ENCODE measurements at places on chromosomes 2 and 18.

DNA sequence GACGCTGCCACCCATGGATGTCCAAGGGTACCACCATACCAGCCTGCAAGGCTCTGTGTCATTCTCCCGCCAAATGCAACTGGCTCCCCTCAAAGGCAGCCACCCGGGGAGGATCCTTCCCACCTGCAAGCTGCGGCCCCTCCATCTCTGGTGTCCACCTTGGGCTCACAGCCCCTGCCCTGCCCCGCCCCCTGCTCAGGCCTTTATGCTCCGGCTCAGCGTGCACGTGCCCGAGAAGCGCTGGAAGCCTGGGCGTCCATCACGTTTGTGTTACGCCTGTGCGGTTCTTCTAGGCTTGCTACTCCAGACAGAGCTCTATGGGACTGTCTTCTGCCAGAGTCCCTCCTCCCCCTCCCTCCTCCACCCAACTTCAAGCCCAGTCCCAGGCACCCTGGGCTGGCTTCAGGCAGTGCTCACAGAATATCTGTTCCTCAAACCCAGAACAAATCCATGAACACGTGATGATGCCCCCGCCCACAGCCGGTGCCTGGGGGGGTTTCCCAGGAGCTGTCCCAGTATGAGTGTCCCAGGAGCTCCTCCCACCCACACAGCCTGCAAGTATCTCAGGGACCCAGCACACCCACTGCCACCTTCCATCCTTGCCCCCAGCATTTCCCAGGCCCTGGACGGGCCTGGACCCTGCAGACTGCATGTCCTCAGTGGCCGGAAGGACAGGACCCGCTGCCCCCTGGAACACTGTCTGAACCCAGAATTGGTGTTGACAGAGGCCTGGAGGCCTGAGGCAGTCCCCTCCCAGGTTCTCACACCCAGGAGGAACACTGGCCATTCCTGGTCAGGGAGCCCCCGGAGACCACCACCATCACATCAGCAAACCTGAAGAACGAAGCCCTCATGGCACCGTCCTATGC is 30.3 kb downstream of the KIF1A start:
- DNase-seq = no peak

DNA sequence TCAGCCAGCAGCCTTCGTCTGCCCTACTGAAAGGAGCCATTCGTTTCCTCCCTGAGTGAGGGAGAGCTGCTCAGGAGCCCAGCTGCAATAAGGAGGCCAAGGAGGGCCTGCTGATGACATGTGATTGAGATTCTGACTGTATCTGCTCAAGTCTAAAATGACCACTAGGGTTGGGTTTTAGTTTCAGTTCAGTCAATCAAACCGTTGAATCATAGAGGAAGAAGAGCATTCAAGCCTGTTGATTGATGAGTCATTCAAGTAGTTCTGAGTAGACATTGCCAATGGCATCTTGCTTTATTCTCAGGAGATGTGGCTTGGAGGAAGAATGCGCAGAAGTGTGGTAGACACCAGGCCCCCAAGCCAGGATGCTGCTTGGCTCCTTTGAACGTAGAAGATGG is 19.9 kb upstream of the BCL2L11 start:
- DNase-seq = no peak

- no peak for DNase-seq
Measured at GRCh38 chr2:127415593-127416505, 2.4 kb upstream of the PROC start.

- no peak for DNase-seq
Measured at GRCh38 chr2:106816974-106817373, 69.0 kb downstream of the ST6GAL2 start.

- DNase-seq = no peak
Measured at GRCh38 chr2:145992572-145992971, 1472.7 kb upstream of the ZEB2 start.

DNA sequence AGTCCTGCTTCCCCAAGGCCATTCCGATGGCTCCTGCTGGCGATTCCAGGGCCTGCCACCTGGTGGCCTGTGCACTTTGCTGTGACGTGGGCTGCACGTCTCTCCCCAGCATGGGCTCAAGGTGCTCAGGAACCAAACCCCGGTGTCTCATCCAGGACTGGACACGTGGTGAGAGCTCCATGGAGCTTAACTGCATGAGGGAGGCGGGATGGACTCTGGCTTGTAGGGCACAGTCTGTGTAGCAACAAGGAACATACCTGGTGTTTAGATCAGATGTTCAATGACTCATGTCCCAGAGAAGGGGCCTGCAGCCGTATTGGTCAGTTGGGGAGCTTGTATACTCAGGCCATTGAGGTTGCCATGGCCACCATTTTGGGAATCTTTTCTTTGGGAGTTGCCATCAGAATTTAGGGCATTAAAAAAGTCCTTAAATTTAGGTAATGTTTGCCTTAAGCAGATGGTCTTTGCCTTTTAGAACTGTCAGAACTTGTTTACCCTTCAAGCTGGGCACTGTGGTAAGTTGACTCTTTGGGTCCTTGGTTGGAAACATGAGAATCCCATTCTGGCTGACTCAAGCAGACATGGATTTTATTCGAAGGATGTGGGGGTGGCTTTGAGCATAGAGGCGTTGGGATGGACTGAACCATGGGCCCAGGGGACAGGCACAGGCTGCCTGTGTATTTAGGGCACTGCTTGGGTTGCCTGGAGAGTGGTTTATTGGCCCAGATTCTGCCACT is 21.0 kb downstream of the AGAP1 start:
- DNase-seq = no peak

DNA sequence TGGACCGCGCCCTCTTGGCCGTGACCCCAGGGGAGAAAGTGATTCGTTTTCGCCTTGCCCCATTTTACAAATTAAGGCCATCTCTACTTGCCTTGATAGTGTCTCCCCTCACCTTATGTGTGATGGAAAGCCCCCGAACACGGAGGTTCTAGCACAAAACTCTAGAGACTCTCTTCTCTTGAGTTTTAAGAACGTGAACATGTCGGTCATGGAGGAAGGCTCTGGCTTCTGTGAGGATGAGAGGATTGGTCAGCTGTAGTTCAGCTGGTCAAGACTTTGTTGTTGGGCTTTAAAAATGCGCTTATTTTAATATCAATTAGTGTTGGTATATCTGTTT is 828 bp downstream of the DYNC1I2 start:
- DNase-seq = no peak

DNA sequence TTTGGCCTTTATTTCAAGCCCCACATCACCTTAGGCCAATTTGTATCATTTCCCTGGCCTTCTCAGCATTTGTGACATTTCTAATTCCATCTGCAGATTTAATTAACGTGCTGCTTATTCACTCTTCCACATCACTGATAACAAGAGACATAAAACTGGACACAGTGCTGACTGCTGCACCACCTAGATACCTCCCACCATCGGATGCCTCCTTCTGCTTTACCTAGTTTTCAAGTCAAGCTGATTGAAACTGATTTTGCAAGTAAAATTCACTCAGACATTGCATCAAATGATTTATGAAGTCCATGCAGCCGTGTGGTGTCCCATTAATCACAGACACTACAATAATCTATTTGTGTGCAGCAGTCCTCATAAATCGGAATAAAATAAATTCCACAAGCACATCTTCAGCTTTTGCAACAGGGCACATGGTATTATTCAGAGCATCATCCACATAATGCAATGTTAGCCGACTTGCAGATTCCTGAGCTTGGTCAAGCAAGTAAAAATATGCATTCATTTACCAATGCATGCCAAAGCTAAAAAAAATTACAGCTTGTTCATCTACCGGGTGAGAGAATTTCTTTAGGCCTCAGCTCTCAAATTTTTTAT is 15.9 kb upstream of the CRIM1 start:
- no peak for DNase-seq

DNA sequence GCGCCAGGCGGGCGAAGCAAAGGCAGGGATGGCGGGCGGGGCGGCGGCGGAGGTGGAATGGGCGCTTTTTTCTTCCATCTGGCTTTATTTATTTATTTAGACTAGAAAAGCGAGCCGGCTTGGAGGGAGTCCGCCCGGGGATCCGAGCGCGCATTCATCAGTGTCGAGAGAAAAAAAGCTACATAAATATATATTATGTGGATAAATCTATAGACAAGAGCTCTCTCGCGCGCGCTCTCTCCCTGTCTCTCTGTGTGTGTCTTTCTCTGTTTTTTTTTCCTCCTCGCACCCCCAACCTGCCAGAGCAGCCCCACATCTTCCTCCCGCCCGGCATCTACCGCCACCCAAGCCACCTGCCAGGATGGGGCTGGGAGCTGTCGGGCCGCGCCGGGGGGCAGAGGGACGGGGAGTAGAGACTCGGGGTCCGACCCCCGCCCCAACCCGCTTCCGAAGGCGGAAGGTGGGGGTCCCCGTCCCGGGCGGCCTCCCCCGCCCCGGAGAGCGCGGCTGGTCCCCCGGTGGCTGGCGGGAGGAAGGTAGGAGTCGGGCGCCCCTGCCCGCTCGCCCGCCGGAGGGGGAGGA is 972 bp upstream of the CELF4 start:
- peak; percentile 23 for DNase-seq

DNA sequence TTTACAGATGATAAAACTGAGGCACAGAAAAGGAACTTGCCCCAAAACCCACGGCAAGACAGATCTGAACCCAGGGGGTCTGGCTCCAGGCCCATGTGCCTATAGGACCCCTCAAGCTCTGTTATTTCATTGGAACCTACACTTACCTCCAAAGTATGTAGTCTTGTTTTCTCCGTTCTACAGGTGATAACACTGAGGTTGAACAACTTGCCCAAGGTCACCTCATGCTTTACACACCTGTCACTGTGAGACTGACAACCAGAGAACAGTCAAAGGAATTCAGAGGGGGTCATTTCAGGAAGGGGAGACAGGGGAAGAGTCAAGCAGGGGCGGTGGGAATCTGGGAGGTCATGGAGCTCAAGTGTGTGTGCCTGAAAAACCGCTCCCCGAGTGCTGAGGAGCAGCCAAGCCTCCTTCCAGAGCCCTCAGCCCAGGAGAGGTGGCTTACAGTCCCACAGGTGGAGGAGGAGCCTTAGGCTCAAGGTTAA is 47.7 kb downstream of the SERTAD2 start:
- no peak for DNase-seq

DNA sequence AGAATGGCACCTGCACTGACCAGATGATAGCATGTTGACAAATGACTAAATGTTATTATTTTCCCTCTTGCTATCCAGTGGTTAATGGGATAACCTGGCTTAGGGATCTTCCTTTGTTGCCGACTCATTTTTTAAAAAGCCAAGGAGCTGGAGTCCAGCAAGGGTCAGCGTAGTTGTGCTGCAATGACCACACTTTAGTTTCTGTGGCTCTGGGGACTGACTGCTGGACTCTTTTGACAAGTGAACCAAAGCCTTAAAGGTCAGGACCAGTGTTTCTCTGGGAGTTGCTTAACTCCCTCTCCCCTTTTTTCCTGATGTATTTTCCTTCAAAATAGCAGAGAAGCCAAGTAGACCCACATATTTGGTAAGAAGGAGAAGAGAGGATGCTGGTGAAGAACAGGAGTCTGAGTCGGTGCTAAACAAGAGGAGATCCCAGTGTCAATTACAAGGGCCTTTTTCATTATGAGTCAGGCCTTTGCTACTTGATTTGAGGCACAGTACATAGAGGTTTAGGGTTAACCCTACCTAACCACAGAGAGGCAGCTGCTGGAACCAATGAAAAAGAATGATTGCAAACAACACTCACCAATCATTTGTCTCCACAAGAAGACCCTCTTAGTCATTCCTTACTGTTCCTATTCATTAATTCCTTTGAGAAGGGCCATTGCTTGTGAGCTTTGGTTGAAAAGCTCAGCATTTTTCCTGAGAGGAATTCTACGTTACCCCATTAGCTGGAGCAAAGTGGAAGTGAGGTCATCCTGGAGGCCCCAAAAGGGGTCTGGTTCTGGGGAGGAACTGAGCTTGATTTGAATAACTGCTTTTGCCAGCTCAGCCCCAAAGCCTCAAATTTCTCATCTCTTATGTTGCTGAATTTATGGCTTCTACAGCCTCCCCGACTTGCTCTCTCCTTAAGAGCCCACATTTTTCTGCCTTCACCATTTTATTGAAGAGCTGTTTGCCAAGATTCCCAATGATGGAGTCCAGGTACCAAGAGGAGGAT is 137.6 kb upstream of the HNMT start:
- no peak for DNase-seq

DNA sequence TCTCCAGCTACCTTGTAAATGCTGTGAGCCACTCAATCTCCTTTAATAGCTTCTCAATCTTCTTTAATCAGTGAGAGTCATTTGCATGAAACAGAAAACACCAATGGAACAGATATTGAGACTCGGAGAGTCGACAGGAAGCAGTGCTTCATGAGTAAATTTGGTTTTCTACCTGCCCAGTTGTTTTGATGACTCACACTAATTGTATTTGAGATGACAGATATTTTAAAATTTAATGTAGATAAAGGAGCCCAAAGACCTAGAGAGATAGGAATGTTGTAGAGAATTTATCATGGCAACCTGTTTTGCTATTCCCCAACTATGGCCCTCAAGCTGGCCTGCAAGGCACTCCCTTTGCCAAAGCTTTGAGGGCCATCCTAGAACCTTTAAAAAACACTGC is 119.1 kb downstream of the CDC42EP3 start:
- no peak for DNase-seq

DNA sequence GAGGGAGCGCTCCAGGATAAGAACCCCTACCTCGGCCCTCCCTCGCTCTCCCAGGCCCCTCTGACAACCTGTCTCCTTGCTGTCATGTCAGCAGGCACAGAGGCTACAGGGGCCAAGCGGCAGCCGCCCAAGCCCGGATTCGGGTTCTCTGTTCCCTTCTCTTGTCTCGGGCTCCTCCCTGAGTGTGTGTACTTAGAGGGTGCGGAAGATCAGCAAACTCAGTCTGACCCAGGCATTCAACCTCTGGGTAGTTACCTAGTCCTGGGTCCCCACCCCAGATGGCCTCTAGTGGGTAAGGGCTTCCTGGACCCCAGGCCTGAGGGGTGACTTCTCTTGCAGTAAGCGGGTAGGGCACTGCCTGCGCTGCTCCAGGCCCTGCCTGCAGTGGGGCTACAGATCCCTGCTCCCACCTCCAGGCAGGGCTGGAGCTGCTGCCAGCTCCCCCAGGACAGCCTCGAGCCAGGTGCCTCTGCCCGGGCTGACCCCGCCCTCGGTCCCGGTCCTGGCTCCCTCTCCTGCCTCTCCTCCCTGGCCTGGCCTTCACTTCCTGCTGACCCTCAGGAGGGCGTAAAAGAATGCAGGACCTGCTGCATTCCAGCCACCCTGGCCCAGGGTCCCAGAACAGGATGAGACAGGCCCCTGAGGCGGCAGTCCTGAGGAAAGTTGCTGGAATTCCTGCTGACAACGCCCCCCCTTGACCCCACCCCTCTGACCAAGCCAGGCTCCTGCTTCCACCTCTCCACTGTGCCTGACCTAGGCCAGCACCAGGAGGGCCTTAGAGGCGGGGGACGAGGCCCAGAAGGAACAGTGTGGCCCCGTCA is 22.0 kb downstream of the GPC1 start:
- DNase-seq = no peak

DNA sequence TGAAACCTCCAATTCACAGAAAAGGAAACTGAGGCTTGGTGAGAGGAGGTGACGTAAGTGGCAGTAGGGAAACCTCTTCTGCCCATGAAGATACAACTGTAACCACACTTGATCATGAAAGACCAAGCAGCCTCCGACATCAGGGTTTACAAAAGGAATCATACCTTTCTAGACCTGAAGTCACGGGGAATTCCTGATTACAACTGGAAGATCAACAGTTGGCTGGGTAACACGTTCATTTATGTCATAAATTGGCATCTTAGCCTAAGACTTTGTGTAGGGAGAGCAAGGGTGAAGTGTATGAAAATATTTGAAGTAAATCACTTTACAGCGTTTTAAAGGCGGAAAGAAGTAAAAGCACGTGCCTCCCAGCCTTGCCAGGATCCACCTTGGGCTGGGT is 922 bp downstream of the HS1BP3 start:
- no peak for DNase-seq

GRCh38 chr2:8633186-8633734 is 48.6 kb upstream of the ID2 start:
- no peak for DNase-seq

Measured in right renal cortex interstitium (tissue), 3 donors.